ENCODE measurements at places on chromosomes 6 and 20. TPM values are rescaled to one million over a fixed set of nuclear protein-coding genes. Genes with fewer than 3 reads are reported as not detected.
A peak's percentile ranks its signal among the peaks of the same experiment; 100 is the strongest.

DNA sequence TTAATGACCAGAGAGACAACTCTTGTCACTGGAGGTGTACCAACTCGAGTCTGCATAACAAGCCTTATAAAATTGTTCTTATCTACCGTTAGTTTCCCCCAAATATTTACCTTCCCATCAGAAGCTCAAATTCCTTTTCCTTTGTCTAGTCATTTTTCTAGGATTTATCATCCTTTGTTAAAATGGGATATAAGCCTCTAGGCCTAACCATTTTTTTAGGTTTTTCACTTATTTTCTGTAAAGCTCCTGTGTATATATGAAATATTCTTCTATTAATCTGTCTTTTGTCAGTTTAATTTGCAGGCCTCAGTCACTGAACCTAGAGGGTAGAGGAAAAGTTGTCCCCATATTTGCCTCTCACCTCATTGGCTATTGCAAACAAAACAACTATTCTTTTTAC, 99.6 kb upstream of the TNFAIP3 start:
- DNase-seq, result no peak

DNA sequence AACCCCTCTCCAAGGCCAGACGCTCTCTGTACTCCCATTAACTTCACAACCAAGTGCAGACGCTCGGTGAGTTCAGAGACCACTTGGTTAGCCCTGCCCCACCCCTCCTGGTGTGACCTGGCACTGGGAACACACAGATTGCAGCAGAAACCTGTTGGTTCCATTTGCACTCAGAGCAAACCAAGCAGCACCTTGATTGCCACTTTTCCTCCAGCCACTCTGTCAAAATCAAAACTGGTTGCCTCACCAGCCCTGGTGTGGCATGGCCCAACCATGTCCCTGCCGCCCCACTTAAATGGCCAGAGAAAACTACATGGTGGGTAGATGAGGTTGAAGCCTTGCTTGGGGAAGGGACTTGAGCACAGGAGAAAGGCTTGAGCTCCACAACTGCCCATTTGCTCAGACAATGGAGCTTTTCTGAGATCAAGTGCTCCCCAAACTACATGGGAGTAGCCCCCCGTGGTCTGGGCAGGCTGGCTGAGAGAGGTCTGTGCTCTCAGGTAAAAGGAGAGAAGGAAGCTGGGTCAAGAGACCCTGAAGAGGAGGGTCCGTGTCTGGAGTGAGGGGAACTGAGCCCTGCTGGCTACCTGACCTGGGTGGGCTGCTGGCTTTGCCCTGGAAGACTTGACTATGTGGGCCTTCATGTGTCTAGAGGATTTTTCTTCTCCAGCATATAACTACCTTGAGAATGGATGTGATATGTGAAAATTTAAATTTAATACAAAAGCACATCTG, 43.4 kb downstream of the PLCG1 start:
- DNase-seq, result no peak

DNA sequence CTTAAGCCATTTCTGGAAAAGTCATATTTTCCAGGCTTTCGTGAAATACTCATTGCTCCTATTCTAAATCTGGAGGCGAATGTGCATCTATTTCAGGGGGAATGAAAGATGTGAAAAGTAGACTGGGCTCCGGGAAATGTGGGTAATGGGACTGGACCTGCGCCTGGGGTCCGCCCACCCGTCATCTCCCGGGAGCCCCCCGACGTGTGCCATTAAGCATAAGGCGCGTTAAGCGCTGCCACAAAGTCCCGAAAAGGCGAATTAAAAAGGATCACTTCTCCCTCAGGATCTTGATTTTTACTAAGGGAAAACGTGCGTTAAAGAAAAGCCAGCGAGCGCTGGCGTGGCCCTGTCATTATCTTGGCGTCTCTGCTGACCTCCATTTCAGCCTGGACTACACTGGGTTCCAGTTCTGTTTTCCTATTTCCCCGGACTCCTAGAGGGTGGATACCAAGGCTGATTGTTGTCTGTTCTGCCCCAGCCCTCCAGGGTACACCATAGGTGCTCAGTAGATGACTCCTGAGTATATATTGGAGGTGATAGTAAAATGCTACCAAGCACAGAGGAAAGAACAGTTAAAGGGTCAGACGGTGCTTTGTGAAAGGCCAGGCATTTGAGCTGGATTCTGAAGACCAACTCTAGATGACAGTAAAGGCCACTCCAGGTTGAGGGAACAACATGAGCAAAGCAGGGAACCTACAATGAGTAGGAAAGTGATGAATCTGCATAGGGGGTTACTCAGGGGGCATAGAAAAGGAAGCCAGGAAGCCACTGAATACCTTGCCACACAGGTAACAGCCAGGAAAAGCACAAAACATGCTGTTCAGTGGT, 89.2 kb upstream of the ARID1B start:
- peak; percentile 26 for DNase-seq

GRCh38 chr6:124882579-124883393, 79.5 kb upstream of the RNF217 start:
- DNase-seq, result no peak

The WFDC2 gene
- polyA plus RNA-seq, result 0.51 TPM

- DNase-seq, result no peak
These were observed 251.3 kb upstream of the PRND start for GRCh38 chr20:4470375-4470774.

The NHSL1 gene
- polyA plus RNA-seq, result 13.9 TPM
